Upper lobe of right lung (tissue), 1 donor: ENCODE measurements at places on chromosomes 12 and 14. TPM values are rescaled to one million over a fixed set of nuclear protein-coding genes. Genes with fewer than 3 reads are reported as not detected.

BMP4 gene
- 12.3 TPM for total RNA-seq

DNA sequence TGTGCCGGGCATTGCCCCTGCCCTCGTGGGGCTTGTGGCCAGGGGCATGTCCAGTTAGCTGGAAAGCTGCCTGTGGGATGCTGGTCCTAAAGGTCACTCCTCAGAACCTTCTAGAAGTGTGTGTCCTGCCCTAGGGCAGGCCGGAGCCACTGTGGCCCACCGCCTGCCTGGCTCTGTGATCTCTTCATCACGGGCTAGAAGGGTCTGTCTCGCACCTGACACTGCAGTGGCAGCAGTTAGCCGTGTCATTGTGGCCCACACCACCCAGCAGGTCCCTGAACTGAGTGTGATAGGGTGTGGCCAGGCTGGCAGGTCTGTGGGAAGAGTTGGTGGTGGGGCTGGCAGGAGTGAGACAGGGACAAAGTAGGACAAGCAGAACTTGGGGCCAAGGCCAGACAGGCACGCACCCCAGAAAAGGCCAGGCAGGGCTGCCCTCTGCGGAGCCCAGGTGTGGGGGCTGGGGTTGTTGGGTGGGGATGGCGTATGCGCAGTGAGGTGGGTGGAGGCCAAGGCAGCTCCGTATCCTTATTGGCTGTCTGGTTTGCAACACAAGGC, 41.2 kb downstream of the ADGRD1 start:
- peak overlapping the region; percentile 30 for H3K27ac ChIP-seq
- H3K27me3 ChIP-seq = no peaks in the 10 kb centered on the region
- peak; percentile 67 for DNase-seq
- H3K36me3 ChIP-seq = no peaks in the 10 kb centered on the region

- no peaks in the 10 kb centered on the region for H3K36me3 ChIP-seq
- DNase-seq = no peak
- no peaks in the 10 kb centered on the region for H3K27me3 ChIP-seq
- no peaks in the 10 kb centered on the region for H3K4me1 ChIP-seq
Observed at GRCh38 chr12:61367281-61367785, 892.9 kb upstream of the USP15 start.

DNA sequence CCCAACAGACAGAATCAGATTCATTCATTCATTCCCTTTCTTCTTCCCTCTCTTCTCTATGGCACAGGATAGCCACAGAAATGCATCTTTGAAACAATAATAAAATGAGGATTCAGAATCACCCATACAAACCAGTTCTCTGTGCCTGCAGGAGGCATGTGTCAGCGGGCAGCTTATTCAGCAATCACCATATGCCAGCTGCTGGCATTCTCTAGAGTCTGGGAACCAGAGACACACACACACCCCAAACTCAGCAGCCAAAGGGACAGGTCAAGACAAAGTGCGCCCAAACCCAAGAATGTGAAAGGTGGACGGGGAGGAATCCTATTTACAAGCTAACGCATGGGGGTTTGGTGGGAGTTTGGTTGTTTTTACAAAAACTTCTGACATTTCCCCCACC, 14.1 kb downstream of the ARF3 start:
- no peaks in the 10 kb centered on the region for H3K27me3 ChIP-seq
- peaks cover 44% of the 10 kb centered on the region for H3K36me3 ChIP-seq
- no peak overlapping the region for H3K4me3 ChIP-seq
- H3K27ac ChIP-seq = no peak overlapping the region
- DNase-seq = no peak

- DNase-seq = no peak
- H3K36me3 ChIP-seq = no peaks in the 10 kb centered on the region
- no peak overlapping the region for H3K4me3 ChIP-seq
Observed at GRCh38 chr14:72800848-72801370, 93.0 kb downstream of the DPF3 start.

- no peak overlapping the region for H3K4me3 ChIP-seq
- H3K36me3 ChIP-seq = no peaks in the 10 kb centered on the region
- no peaks in the 10 kb centered on the region for H3K4me1 ChIP-seq
- DNase-seq = no peak
Observed at GRCh38 chr12:73362666-73363065, 1090.5 kb downstream of the TRHDE start.

- no peaks in the 10 kb centered on the region for H3K36me3 ChIP-seq
- no peak overlapping the region for H3K27ac ChIP-seq
- H3K4me3 ChIP-seq = no peak overlapping the region
- peaks cover 4% of the 10 kb centered on the region for H3K4me1 ChIP-seq
- no peaks in the 10 kb centered on the region for H3K27me3 ChIP-seq
- no peak for DNase-seq
Observed at GRCh38 chr12:27821259-27821973, 41.4 kb upstream of the MANSC4 start.

- H3K4me1 ChIP-seq = no peaks in the 10 kb centered on the region
- no peaks in the 10 kb centered on the region for H3K36me3 ChIP-seq
- no peak overlapping the region for H3K27ac ChIP-seq
Observed at GRCh38 chr12:75606151-75606550, 94.7 kb upstream of the KRR1 start.

KIF26A gene
- total RNA-seq = 5.9 TPM

DNA sequence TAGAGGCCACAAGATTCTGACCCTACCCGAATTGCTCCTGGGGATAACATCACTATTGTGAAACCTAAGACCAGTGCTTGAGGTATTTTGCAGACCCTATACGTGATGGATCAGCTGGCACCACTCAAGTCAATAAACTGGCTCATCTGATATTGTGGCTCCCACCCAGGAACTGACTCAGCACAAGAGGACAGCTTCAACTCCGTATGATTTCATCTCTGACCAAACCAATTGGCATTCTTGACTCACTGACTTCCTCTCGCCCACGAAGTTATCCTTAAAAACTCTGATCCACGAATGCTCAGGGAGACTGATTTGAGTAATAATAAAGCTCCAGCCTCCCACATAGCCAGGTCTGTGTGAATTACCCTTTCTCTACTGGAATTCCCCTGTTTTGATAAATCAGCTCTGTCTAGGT, 1036.1 kb upstream of the TMEM132C start:
- no peak overlapping the region for H3K27ac ChIP-seq
- no peak overlapping the region for H3K4me3 ChIP-seq
- no peak for DNase-seq
- H3K27me3 ChIP-seq = no peaks in the 10 kb centered on the region

- H3K4me3 ChIP-seq = no peak overlapping the region
- no peak for DNase-seq
- no peak overlapping the region for H3K27ac ChIP-seq
- H3K4me1 ChIP-seq = no peaks in the 10 kb centered on the region
- no peaks in the 10 kb centered on the region for H3K27me3 ChIP-seq
- no peaks in the 10 kb centered on the region for H3K36me3 ChIP-seq
Observed at GRCh38 chr14:72154645-72155378, 222.6 kb downstream of the RGS6 start.

GRCh38 chr12:76943008-76943407, 64.2 kb upstream of the CSRP2 start:
- no peaks in the 10 kb centered on the region for H3K27me3 ChIP-seq
- H3K36me3 ChIP-seq = no peaks in the 10 kb centered on the region
- no peak overlapping the region for H3K4me3 ChIP-seq
- no peaks in the 10 kb centered on the region for H3K4me1 ChIP-seq

GRCh38 chr14:63406333-63406732, 87.6 kb upstream of the GPHB5 start:
- H3K27ac ChIP-seq = no peak overlapping the region
- no peak overlapping the region for H3K4me3 ChIP-seq
- no peaks in the 10 kb centered on the region for H3K4me1 ChIP-seq
- peaks cover 10% of the 10 kb centered on the region for H3K36me3 ChIP-seq
- no peak for DNase-seq

C1RL gene
- total RNA-seq = 91.6 TPM

DNA sequence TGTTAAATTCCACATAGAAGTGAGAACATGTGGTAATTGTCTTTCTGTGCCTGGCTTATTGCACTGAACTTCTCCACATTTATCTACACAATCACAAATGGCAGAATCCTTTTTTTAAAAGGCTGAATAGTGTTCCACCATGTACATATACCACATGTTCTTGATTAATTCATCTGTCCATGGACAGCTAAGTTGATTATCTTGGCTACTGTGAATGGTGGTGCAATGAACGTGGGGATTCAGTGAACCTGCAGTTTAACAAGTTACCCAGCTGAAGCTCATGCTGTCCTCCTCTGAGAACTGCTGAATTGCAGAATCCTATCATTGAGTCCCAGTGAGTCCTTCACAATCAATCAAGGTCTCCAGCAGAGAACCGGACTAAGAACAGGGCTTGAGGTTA, 74.9 kb downstream of the TBK1 start:
- no peak for DNase-seq
- no peaks in the 10 kb centered on the region for H3K36me3 ChIP-seq
- H3K4me3 ChIP-seq = no peak overlapping the region
- no peaks in the 10 kb centered on the region for H3K4me1 ChIP-seq
- H3K27ac ChIP-seq = no peak overlapping the region
- no peaks in the 10 kb centered on the region for H3K27me3 ChIP-seq

- DNase-seq = no peak
- H3K27ac ChIP-seq = no peak overlapping the region
- no peaks in the 10 kb centered on the region for H3K36me3 ChIP-seq
- H3K27me3 ChIP-seq = peaks cover 7% of the 10 kb centered on the region
- no peak overlapping the region for H3K4me3 ChIP-seq
Observed at GRCh38 chr14:94170136-94170535, 4.0 kb upstream of the PPP4R4 start.

DNA sequence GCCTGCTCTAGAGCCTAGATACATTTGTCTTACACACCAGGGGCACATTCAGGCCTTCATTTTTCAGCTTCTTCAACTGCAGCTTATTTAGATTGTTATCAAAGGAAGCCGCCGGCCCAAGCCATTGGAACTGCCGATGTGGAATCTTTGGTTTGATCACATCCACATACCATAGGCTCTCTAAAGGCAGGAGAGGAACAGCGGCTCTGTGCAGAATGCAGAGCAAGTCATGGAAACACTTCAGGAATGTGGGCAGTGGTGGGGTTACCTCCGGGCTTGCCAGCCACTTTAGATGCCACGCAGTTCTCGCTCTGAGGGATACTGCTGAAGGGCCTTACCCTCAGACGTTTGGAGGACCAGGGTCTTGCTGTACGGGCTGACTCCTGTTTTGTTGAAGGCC, 53.4 kb upstream of the PYGL start:
- no peak overlapping the region for H3K27ac ChIP-seq
- H3K4me3 ChIP-seq = no peak overlapping the region
- H3K36me3 ChIP-seq = no peaks in the 10 kb centered on the region

DNA sequence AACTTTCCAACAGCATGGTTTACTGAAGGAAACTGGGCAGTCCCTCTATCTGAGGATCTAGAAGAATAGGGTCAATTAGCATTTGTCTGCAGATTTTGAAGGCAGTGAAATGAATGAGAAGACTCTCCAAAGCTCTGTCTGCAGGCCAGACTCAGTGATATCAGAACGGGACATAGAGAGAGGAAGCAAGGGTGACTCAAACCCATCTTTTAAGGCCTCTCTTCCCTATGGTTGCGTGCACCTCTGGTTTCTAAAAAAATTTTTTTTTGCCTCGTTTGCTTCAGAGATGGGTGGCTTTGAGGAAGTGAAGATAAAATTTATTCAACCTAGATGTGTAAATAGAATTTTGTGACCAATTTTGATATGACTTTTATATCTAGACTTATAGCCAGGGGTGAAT, 71.9 kb upstream of the HOXC13 start:
- H3K27me3 ChIP-seq = peaks cover 22% of the 10 kb centered on the region
- no peak overlapping the region for H3K4me3 ChIP-seq
- no peaks in the 10 kb centered on the region for H3K36me3 ChIP-seq
- H3K4me1 ChIP-seq = no peaks in the 10 kb centered on the region
- no peak overlapping the region for H3K27ac ChIP-seq
- DNase-seq = no peak

GRCh38 chr14:86450085-86450484, 920.1 kb downstream of the FLRT2 start:
- no peaks in the 10 kb centered on the region for H3K36me3 ChIP-seq
- H3K27ac ChIP-seq = no peak overlapping the region
- no peak for DNase-seq
- H3K4me1 ChIP-seq = no peaks in the 10 kb centered on the region
- no peak overlapping the region for H3K4me3 ChIP-seq

- H3K27me3 ChIP-seq = no peaks in the 10 kb centered on the region
- H3K4me3 ChIP-seq = no peak overlapping the region
- no peak for DNase-seq
- no peak overlapping the region for H3K27ac ChIP-seq
Observed at GRCh38 chr12:93883436-93884154, 206.4 kb downstream of the CRADD start.

- peak overlapping the region; percentile 86 for H3K4me3 ChIP-seq
- H3K36me3 ChIP-seq = peaks cover 11% of the 10 kb centered on the region
- no peak for DNase-seq
- no peaks in the 10 kb centered on the region for H3K27me3 ChIP-seq
- H3K27ac ChIP-seq = peak overlapping the region; percentile 89
Observed at GRCh38 chr12:42327227-42327590, 1.2 kb downstream of the PPHLN1 start.

DNA sequence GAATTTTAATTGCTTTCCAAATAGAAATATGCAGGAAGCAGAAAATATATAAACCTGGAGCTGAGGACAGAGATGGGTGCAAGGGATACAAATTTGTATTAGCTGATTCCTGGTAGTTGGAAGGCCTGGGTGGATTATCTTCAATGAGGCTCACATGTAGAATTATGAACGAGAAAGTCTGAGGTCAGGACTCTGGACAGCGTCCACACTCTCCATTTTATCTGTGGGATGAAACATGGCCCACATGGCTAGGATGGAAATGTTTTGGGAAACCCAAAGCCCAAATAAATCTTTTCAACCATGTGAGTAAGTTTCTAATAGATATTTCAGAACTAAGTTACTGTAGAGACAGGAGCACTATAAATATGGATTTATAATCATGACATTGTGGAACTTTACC, 256.1 kb downstream of the APAF1 start:
- no peak overlapping the region for H3K4me3 ChIP-seq
- no peak for DNase-seq
- H3K27me3 ChIP-seq = peaks cover 9% of the 10 kb centered on the region

DNA sequence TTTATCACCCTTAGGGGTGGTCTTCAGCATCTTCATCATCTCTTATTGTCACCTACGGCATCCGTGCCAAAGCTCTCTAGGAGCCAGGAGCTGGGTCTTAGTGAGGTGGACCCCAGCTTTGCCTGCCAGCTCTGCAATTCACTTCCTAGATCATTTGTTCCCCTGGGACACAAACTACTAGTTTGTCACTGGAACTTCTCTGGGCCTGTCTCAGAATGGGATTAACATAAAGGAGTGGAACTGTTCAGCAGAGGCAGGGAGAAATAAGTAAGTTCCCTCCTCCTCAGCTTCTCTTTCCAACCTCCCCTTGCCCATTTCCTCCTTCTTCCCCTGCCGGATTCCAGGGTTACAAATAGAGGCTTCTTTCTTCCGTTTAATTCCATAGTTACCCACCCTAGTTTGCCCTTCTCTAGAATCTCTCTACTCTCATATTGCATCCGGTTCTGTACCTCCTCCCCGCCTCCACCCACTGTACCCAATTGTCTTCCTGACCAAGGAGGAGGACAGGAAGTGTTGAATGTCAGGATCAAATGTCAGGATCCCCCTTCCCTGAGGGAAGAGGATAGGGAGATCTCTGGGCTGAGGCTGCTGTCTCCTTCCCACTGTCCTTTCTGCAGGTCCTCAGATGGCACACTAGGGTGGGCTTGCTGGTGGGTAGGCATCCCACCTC, 25.0 kb downstream of the LARP4 start:
- H3K4me1 ChIP-seq = peaks cover 5% of the 10 kb centered on the region
- H3K27ac ChIP-seq = no peak overlapping the region
- no peaks in the 10 kb centered on the region for H3K27me3 ChIP-seq
- no peak overlapping the region for H3K4me3 ChIP-seq

GRCh38 chr12:74722709-74723108, 185.1 kb downstream of the ATXN7L3B start:
- no peak overlapping the region for H3K4me3 ChIP-seq
- DNase-seq = no peak
- no peaks in the 10 kb centered on the region for H3K36me3 ChIP-seq
- H3K27ac ChIP-seq = no peak overlapping the region
- no peaks in the 10 kb centered on the region for H3K27me3 ChIP-seq

PIWIL1 gene
- total RNA-seq = not detected
